ENCODE measurements at places on chromosomes 3 and 15. TPM values are rescaled to one million over a fixed set of nuclear protein-coding genes. Genes with fewer than 3 reads are reported as not detected.

DNA sequence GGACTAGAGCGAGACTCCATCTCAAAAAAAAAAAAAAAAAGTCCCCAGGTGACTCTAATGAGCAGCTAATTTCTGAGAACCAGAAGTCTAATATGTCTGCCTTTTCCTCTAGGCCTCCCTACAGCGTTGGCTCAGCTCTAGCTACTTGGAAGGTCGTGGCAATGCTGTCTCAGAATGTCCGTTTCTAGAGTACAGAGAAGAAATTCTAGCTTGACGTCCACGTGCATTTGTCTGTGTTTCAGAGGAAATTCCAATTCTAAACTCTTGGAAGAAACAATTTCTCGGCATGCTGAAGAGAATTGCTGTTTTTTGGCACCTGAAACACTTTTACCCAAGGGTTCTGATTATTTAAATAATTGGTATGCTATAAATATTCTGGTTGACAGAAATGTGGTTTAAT is 78.8 kb downstream of the SOX2 start:
- H3K4me3 ChIP-seq: no peak overlapping the region
- no peak overlapping the region for H3K27ac ChIP-seq
- H3K4me1 ChIP-seq: peaks cover 4% of the 10 kb centered on the region
- no peaks in the 10 kb centered on the region for H3K27me3 ChIP-seq
- no peak for DNase-seq
- no peaks in the 10 kb centered on the region for H3K36me3 ChIP-seq

DNA sequence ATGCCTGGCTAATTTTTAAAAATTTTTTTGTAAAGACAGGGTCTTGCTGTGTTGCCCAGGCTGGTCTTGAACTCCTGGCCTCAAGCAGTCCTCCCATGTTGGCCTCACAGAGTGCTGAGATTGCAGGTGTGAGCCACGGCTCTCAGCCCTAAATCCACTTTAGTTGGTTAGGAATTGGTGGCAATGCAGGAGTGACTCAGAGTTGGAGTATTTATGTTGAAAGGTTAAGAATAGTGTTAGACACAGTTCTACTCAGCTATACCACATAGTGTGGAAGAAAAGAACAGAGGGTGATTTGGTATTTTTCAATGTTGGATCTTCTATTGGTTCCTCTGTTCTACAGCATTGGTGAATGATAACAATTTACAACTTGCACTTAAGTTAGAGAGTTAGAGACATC is 7.6 kb downstream of the ZNF639 start:
- H3K27ac ChIP-seq: no peak overlapping the region
- DNase-seq: no peak
- H3K27me3 ChIP-seq: no peaks in the 10 kb centered on the region
- H3K4me3 ChIP-seq: no peak overlapping the region
- no peaks in the 10 kb centered on the region for H3K4me1 ChIP-seq

The CNTN6 gene
- total RNA-seq: not detected

DNA sequence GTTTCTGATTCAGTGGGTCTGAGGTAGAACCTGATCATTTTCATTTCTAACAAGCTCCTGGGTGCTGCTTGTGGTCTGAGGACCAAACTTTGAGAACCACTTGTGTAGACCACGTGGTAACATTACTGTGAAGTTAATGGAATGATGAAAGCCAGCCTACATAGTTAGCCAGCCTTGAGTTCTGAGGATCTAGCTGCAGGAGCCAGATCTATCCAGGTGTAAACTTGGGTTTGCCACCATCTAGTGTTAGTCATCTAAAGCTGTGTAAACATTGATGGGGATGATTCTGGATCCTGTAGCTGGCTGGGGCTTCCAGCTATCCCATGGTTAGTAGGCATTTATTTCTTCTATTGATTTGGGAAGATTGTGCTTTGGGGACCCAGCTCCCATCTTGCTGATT is 170.0 kb downstream of the TMEM108 start:
- DNase-seq: no peak
- H3K27me3 ChIP-seq: no peaks in the 10 kb centered on the region
- no peak overlapping the region for H3K27ac ChIP-seq
- peaks cover 8% of the 10 kb centered on the region for H3K4me1 ChIP-seq

- 0 out of 3 replicates have a peak, but pooled peaks cover 2% of the 10 kb centered on the region for H3K36me3 ChIP-seq
- H3K27ac ChIP-seq: no peak overlapping the region
- H3K27me3 ChIP-seq: no peaks in the 10 kb centered on the region
- H3K4me1 ChIP-seq: no peaks in the 10 kb centered on the region
Observed at GRCh38 chr15:40070166-40070557, 31.2 kb upstream of the SRP14 start.

- H3K4me1 ChIP-seq: no peaks in the 10 kb centered on the region
- H3K27ac ChIP-seq: no peak overlapping the region
- no peaks in the 10 kb centered on the region for H3K36me3 ChIP-seq
- no peak for DNase-seq
Observed at GRCh38 chr15:79620112-79620857, 188.1 kb downstream of the MINAR1 start.

DNA sequence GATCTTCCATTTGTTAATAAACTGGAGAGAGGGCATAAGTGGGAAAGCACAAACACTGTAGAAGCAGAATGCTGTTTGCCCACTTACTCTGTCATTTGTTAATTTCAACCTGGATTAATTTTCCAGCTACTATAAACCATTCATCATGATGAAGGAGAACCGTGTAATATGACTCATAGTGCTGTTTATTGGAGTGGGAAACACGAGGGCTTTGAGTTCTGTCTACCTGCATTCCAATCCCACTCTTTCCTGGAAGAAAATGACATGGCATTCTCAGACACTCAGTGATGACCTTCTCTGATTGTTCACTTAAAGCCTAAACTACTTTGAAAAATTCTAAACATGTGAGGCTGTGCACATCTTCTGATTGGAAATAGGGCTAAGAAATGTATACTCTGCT is 826.7 kb downstream of the AGBL1 start:
- peaks cover 4% of the 10 kb centered on the region for H3K4me1 ChIP-seq
- H3K27ac ChIP-seq: no peak overlapping the region
- DNase-seq: no peak

GRCh38 chr15:84762840-84763572 is 14.6 kb downstream of the ZNF592 start:
- no peak for DNase-seq
- H3K4me3 ChIP-seq: no peak overlapping the region
- H3K36me3 ChIP-seq: peaks cover 5% of the 10 kb centered on the region
- no peaks in the 10 kb centered on the region for H3K4me1 ChIP-seq
- H3K27ac ChIP-seq: no peak overlapping the region

The SLC2A2 gene
- not detected for total RNA-seq

The BCL2A1 gene
- not detected for total RNA-seq

DNA sequence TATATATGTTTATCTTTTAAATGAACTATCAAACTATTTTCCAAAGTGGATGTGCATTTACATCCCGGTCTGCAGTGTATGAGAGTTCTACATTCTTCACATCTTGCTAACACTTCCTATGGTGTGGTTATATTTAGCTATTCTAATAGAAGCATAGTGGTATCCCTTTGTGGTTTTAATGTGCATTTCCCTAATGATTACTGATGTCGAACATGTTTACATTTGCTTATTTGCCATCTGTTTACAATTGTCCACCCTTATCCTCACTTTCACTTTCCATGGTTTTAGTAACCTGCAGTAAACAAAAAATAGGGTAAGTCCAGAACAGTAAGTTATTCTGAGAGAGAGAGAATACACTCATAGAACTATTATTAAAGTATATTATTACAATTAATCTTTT is 360.5 kb upstream of the NAALADL2 start:
- H3K4me3 ChIP-seq: no peak overlapping the region
- no peaks in the 10 kb centered on the region for H3K4me1 ChIP-seq
- no peak overlapping the region for H3K27ac ChIP-seq
- H3K36me3 ChIP-seq: no peaks in the 10 kb centered on the region
- no peak for DNase-seq

Measured in H9 (cell line).